Esophagus muscularis mucosa (tissue), 4 donors: ENCODE measurements at places on chromosomes 2 and 18. TPM values are rescaled to one million over a fixed set of nuclear protein-coding genes. Genes with fewer than 3 reads are reported as not detected.

Gene SEMA4C
- 54.4 TPM for total RNA-seq

Gene DSC2
- 4.6 TPM for total RNA-seq

Gene KIF5C
- total RNA-seq, result 3.3 TPM

- H3K36me3 ChIP-seq, result peaks cover 3% of the 10 kb centered on the region
- H3K27ac ChIP-seq, result no peak overlapping the region
- H3K4me3 ChIP-seq, result no peak overlapping the region
- DNase-seq, result no peak
Measured at GRCh38 chr2:168841445-168841844, 39.0 kb downstream of the NOSTRIN start.

Gene MORN2
- 9.4 TPM for total RNA-seq

DNA sequence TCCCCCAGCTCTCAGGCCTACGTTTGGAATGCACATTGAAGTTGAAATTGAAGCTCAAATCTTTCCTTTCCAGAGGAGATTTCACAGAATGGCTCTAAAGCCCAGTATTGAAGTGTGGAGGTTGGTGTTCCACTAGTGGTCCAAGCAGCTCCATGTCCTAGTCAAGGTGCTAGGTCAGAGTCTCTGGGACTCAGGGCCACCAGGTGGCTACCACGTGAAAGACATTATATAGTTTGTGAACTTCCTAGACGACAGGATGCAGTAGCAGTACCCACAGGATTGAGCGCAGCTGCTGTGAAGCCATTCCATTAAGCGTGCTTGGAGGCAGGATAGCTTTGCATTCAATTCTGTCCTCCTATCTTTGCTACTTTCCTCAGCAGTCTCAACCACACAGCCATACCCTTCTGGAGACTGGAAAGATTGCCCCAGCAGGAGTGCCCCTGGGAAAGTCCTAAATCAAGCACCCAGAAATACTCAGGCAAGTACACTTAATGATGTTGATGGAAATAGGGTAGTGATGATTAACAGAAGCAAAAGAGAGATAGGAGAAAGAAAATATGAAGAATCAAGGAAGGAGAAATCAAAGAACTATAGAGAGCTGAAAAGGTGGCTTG is 4.7 kb upstream of the TGFA start:
- no peak overlapping the region for H3K27ac ChIP-seq
- no peak overlapping the region for H3K4me3 ChIP-seq
- H3K27me3 ChIP-seq, result peaks cover 4% of the 10 kb centered on the region
- DNase-seq, result peak; percentile 31

- no peak overlapping the region for H3K4me3 ChIP-seq
- H3K27me3 ChIP-seq, result no peaks in the 10 kb centered on the region
- H3K4me1 ChIP-seq, result peaks cover 31% of the 10 kb centered on the region
- H3K27ac ChIP-seq, result peak overlapping the region; percentile 27
- no peaks in the 10 kb centered on the region for H3K36me3 ChIP-seq
Measured at GRCh38 chr18:8701546-8702118, 3.7 kb upstream of the MTCL1 start.

Gene HOXD10
- total RNA-seq, result not detected

Gene HNMT
- total RNA-seq, result 11.2 TPM

Gene LRP2
- total RNA-seq, result not detected
